ENCODE measurements at places on chromosomes 13 and 19.

GRCh38 chr13:48625413-48626076 lies 28.2 kb upstream of the CYSLTR2 start:
- no peak for DNase-seq

DNA sequence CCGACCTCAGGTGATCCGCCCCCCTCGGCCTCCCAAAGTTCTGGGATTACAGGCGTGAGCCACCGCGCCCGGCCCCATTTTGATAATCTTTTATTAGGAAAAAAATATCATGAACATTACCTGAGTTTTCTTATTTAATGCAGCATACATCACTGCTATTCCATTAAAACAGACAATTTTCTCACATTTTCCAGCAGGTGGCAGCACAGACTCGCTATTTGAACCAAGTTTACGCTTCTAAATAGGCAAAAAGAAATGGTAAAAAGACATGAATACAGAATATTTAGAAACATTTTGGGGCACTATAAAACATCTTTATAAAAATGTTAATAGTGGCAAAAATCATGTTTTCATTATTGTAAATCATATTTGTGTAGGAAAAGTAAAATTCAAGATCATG lies 903.1 kb downstream of the SLITRK6 start:
- DNase-seq, result peak; percentile 5

DNA sequence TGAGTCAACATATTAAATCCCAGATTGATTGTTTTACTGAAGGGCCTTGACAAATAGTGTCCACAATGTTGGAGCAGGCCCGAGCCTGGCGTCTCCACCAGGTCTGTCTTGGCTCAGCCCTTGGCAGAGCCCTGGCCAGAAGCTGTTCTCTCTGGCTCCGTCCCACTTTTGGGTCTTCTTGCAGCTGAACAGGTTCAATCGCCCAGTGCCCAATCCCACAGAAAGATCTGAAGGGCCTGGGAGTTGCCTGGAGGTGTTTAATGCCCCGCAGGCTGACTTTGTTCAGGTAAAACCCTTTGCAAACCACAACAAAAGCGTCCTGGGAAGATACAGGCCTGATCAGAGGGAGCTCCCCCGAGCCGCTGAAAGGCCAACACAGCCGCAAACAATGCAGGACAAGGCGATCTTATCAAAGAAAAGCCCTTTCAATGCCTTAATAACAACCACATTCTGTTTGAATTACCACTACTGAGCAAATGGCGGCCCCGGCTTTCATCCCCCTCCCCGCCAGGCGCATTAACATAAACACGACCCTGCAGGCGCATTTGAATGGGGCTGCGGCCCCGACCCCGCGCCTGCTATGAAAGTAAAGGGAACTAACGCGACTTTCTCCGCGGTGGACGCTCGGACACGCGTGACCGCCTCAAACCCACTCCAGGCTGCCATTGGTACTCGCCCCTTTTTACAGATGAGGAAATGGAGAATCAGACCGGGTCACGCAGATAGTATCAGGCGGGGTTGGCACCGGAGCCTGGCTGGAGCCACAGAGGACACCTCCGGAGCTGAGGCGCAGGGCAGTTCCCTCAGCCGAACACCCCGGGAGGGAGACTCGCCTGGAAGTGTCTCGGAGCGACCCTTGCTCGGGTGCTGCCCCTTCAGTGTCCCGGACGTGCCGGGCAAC lies 3.1 kb downstream of the CDX2 start:
- no peak for DNase-seq

DNA sequence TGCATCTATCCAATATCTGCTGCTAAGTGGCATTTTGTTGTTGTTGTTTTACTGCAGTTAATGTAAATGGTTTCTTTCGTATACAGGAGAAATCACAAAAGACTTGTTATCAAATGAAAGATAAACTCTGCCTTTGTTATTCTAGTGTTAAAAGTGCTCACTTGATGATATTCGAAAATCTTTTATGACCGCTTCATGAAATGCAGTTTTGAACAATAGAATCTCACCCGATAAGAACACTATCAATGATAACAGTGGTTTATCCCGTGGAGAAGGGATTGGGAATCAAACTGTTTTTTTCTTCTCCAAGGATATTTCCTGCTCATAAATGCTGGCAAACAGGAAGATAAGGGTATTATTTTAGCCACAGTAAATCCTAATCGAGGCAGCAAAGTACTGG lies 1366.3 kb downstream of the OLFM4 start:
- no peak for DNase-seq

DNA sequence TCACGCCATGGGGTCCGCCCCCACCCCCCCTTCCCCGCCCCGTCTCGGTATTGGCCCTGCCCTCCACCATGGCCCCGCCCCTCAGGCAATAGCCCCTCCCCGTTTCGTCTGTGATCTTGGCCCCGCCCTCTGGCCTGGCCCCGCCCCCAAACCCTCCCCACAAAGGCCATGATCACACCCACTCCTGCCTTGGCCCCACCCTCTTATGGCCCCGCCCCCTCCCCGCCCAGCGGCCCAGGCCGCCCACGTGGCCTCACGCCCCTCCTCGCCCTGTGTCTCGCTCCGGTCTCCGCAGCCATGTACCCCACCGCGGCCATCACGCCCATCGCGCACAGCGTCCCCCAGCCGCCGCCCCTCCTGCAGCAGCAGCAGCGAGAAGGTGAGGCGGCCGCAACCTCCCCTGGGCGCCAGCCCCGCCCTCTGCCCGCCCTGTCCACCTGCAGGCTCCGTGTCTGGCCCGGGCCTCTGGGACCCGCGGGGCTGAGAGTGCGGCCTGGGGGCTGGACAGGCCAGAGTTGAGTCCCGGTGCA lies 61.3 kb downstream of the CELF5 start:
- DNase-seq, result no peak

DNA sequence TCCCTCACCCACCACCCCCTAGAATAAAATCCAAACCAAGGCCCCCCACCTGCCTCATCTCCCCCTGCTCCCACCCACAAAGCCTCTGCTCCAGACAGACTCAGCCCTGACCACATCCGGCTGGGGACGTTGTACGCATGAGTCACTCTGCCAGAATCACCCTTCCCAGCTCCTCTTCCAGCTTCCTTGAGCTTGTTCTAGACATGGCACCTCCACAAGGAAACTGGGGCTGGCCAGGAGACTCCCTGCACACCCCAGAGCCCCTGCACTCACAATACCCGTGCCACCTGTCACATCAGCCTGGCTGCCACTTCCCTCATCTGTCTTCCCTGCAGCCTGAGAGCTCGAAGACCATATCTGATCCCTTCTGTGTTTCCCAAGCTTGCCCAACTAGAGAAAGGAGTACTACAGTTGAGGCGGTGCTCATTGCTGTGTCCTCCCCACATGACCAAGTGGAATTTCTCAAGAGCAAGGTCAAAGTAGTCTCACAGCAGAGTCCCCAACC lies 9.7 kb downstream of the DEDD2 start:
- no peak for DNase-seq

DNA sequence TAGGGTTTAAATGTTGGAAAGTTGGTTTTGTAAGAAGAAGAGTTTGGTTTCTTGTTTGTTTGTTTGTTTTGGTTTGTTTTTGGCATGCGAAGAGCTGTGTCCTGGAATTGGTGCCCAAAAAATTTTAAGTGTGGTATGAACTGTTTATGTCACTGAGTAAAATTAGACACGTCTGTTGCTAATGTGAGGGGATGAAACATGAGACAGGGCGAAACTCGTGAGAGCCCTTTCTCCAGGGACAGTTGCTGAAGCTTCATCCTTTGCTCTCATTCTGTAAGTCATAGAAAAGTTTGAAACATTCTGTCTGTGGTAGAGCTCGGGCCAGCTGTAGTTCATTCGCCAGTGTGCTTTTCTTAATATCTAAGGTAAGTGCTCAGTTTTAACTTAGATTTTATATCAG lies at the start of gene SGCG:
Gene SGCG, plus strand, starts transcription at position 269 of the 400 bp plus-strand sequence. CDS start 22,716 bp downstream, outside the sequence.
- DNase-seq, result no peak

- no peak for DNase-seq
Measured at GRCh38 chr13:48222358-48223301, 10.4 kb upstream of the ITM2B start.

DNA sequence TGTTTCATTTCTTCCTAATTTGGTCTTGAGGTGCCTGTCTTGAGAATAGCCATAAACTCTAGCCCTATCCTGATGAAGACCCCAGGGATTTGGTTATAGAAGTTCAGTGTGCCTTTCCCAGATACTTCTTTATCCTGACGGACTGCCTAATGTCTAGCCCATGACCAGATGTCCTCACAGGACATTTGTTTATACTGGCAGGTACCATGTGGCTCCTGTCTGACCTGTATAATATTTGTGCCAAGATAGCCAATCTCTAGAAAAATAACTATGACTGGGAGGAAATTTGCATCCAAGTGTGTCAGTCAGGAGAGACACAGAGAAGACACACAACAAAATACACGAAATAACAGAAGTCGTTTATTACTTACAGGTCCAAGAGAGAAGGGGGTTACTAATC lies 69.2 kb upstream of the MIR17HG start:
- DNase-seq, result no peak

DNA sequence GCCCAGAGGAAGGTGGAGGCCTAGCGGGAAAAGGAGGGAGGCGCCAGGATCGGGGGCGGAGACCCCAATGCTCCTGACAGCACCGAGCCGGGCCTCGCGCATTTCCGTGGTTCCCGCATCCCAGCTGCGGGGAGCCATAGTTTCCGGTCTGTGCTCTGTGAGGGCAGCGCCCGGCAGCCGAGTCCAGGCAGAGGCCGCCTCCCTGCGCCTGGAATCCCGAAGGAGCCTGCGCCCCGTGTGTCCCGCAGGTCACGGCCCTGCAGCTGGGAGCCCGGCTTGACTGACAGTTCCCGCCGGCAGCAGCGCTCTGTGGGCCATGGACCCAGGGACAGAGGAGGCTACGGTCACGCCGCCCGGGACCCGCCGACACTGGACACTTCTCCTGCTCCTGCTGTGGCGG lies 74.6 kb upstream of the C13orf46 start:
- DNase-seq, result no peak
